Psoas muscle (tissue), 8 donors: ENCODE measurements at places on chromosomes 7 and 10. TPM values are rescaled to one million over a fixed set of nuclear protein-coding genes. Genes with fewer than 3 reads are reported as not detected.

ALKBH4 gene
- polyA plus RNA-seq = 8.4 TPM

GRCh38 chr7:220151-220841 is 27.9 kb downstream of the FAM20C start:
- no peak for DNase-seq

- no peak for DNase-seq
Observed at GRCh38 chr10:43760514-43760913, 111.8 kb upstream of the ZNF32 start.

DNA sequence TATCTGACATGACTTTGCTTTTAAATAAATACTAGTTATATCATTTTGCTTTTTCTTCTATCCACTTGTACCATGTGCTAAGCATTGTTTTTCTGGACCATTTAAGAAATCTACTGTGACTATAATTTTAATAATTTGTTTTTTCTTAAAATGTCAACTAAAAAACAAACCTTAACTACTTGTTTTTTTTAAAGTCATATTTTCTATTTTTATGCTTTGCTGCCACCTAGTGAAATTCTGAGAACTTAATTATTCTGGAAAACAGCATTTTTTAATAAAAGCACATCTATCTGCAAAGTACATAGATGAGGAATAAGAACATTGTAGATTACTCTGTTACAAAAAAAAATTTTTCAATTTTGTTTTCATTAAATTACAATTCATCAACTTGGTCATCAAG is 47.4 kb downstream of the ORC5 start:
- DNase-seq = no peak

CXCL12 gene
- polyA plus RNA-seq = 40.4 TPM

CDHR1 gene
- polyA plus RNA-seq = not detected

SGMS1 gene
- 6.7 TPM for polyA plus RNA-seq

GRCh38 chr7:38309555-38309954 is 36.1 kb upstream of the TARP start:
- DNase-seq = no peak

VAX1 gene
- not detected for polyA plus RNA-seq

- DNase-seq = no peak
Observed at GRCh38 chr10:130545122-130545521, 408.9 kb downstream of the GLRX3 start.

DNA sequence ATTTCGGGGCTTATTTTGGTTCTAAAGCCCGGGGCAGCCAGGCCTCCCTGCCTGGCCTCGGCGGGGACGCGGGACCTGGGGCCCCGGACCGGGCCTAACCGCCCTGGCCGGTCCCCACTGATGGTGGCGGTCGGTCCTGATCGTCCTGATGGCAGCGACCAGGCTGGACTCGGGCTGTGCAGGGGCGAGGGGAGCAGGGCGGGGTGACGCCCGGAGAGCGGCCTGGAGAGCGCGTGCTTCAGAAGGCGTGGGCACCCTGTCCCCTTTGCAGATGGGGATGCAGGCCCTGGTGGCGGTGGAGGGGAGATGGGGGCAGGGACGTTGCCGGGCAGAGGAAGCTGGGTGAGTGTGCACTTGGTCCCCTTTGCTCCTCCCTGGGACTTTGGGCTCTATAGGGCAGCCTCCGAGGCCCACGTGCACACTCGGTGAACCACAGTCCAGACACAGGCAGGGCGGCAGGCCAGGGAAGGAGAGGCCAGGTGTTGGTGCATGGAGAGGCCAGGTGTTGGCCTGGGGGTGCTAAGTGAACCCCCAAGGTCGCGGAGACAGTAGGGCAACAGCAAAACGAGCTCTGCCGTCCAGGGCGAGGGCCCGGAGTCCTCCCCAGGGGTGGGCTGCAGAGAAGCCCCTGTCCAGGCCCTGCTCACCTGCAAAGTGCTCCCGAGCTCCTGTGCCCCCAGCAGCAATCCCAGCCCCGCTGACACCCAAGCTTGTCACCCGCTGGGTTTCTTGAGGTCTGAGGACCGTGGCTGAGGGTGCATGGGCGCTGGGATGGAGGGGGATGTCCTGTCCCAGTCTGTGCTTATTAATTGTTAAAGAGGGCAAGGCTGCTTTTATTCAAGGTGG is 42.4 kb upstream of the FAM20C start:
- DNase-seq = peak; percentile 68

GRCh38 chr7:87179180-87179579 is 26.9 kb downstream of the DMTF1 start:
- DNase-seq = no peak

GRCh38 chr7:26538216-26538615 is 246.6 kb downstream of the SNX10 start:
- DNase-seq = no peak

GRCh38 chr7:34844406-34844805 is 186.4 kb downstream of the NPSR1 start:
- no peak for DNase-seq

DNA sequence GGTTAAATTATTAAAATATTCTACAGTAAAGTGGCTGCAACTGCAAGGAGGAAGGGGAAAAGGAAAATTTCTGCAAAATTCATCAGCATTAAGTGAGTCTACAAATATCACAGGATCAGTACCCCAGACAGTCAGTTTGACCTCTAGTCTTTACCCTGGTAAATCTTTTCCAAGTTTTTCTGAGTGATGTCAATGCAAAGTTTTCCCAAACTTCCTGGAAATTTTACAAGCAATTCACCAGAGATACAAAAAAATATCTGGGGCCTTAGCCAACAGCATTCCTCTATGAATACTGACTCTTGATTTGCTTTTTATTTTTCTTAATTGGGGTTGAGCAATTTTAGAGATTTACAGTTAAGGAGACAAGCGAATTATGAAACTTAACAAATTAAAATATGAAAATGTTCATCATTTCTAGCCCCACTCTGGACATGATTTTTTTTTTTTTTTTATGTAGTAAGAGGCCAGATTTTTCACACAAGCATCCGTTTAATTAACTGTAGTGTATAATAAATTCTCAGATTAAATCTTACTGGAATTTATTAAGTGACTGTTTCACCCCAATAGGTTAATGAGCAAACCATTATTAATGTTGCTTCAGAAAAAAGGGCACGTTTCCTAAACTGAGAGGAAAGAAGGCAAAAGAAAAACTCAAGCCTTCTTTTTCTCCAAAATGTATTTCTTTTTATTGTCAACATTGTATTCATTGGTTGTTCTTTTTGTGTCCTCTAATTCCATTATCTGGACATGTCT is 539.5 kb upstream of the FZD8 start:
- DNase-seq = no peak

DNA sequence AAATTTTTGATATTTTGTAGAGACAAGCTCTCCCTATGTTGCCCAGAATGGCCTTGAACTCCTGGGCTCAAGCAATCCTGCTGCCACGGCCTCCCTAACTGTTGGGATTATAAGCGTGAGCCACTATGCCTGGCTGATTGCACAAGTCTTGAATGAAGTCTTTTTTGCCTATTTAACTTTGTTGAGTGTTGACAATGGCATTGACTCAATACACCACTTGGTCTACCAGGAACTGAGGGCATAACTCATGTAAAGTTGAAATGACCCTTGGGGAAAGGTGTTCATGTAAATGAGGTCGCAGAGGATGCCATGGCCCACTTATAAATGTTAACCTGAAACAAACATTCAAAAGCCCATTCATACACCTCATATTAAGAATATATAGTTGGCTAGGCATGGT is 7.4 kb upstream of the UCMA start:
- DNase-seq = no peak

GRCh38 chr10:100349672-100350071 is 2.6 kb downstream of the SCD start:
- DNase-seq = no peak

DNA sequence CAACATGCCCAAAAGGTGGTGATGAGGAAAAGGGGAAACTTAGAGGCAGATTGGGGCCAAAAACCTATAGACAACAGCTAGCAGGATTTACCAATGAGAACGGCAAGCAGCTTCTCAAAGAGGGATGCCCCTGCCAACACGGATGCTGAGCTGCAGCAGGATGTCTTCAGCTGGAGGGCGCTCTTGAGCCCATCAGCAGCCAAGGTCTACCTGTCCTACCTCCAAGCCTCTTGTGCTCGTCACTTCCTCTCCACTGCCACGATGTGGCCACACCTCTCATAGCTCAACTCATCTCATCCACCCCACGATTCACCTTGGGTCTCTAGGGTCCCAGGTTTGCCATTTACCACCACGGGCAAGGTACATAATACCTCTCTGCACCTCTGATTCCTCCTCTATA is 36.5 kb downstream of the DLG5 start:
- DNase-seq = no peak

OR2A42 gene
- 0.01 TPM for polyA plus RNA-seq

DNA sequence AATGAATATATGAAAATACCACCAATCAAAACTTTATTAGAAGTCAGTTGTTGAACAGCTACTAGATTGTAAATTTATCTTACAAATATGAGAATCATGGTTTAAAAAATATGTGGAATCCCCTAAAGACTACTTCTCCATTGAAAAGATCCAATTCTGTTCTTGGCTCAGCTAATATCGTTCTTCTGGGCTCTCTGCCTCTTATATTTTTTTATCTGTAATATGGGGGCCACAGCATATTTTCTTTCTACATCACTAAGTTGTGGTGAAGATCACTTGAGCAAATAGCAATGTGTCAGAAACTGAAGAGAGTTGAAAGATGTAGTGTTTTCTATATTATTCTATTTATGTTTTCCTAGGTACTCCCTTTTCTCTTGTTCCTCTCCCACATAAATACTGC is 198.1 kb downstream of the FZD1 start:
- no peak for DNase-seq

C10orf105 gene
- polyA plus RNA-seq = 0.01 TPM

ELN gene
- polyA plus RNA-seq = 10.6 TPM

FBXL13 gene
- 0.14 TPM for polyA plus RNA-seq

GRCh38 chr10:1515121-1515779 is 222.1 kb downstream of the ADARB2 start:
- no peak for DNase-seq

MMD2 gene
- 0.01 TPM for polyA plus RNA-seq
